ENCODE measurements at places on chromosomes 12 and 14.

- DNase-seq, result no peak
These were observed 48.2 kb downstream of the NELL2 start for GRCh38 chr12:44827832-44828438.

DNA sequence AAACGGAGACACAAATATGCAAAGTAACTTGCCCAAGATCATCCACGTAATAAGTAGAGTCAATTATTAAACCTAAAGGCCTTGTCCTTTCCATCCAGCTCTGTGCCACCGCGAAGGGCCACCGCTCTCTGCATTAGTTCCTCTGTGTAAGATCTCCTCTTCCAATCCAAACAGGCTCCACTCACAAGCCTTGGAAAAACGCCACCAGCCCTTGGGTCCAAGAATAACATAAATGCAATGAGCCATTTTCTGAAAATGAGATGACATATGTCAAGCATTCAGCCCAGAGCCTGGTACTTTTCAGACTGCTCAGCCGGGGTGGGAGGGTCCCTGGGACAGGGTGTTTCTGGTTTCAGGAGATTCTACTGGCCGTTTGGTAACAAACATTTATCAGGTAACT, 30.0 kb downstream of the DGLUCY start:
- no peak for DNase-seq

GRCh38 chr14:54211551-54212308, 185.1 kb upstream of the CDKN3 start:
- no peak for DNase-seq

DNA sequence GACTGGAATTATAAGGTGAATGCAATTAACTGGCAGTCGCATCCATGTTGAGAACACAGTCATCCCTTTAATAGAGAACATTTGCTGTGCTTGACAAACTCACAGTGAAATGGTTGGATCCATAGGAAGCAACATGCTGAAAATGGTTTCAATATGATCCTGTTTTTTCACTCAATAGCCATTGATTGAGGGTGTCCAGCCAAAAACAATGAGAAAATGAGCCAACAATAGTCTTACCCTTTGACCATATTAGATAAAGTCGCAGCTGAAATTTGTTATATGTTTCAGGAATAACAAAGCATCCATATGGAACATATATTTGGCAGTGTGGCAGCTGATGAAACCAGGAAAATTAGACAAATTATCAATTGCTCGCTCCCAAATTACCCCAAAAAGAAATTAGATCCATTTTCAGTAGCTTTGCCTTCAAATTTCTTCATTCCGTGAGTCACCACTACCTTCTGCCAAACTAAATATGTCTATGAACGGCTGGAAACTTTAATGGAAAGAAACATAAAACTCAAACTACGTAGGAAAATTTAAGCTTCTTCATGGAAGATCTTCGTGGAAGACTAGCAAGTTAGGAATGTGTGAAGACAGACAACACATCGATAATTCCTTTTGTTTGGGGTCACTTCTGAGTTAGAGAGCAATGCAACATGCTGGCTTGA, 17.4 kb downstream of the IGF1 start:
- DNase-seq, result no peak

DNA sequence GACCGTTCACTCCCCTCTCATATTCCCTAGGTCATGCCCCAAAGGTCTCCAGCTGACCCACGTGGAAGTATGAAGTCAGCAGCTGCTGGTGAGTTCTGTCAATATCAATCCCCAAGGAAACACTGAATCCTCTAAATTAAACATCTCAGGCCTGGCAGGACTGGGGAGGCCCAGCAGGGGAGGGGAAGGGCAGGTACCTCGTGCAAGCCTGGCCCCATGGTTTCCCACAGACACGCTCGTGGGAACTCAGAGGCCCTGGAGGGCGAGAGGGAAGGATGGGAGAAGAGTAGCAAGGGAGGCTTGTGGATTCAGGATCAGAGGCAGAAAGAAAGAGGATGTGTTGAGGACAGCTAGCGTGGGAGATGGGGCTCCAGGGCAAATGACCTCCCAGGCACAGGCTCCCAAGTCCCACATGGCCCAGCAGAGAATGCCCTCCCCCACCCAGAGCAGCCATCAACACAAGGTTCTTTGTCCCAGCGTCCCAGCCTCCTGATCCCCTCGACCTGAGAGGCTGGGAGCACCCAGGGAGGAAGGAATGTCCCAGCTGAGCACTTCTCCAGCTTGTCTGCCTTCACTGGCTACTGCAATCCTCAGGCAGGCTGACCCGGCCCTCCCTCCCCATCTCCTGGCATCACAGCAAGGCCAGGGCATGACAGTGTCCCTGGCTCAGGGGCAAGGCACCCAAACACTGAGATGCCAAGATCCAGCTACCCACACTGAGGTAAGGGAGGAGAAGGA, 20.1 kb upstream of the RPLP0 start:
- DNase-seq, result no peak

- no peak for DNase-seq
These were observed 77.9 kb downstream of the NINJ2 start for GRCh38 chr12:585062-586061.

DNA sequence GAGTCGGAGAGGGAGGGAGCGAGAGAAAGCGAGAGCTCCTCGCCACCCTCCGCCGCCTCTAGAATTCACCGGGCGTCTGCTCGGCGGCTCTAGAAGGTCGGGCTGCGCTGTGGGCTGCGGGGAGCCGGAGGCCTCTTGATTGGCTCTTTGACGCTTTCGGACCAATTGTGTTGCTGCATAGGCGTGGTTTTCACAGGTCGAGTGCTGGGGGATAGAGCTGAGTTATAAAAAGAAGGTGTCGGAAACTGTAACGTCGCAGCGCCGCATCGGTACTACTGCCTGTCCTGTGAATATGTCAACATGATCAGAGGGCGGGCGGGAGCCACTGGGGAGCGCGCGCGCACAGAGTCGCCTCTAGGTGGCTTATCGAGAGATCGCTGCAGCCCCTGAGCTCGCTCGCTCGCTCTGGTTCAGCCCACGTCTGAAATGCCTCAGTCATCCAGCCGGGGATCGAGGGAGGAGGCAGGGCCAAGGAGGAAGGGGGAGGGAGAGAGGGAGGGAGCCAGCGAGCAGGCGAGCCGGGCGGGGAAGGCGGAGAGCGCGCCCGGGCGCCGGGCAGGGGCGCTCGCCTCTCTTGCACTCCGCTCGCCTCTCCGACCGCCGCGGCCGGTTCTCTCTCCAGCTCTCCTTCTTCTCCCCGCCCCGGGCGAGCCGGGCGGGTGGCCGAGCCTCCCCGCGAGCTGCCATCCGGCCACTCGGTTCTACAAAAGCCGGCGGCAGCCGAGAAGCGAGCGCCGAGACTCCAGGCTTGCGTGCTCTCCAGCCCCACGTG, at the start of gene TBX3:
Gene TBX3, minus strand, starts transcription at position 78 of the 772 bp plus-strand sequence. CDS start 975 bp downstream, outside the sequence.
- DNase-seq, result peak; percentile 81

- no peak for DNase-seq
These were observed 454.3 kb upstream of the LMO3 start for GRCh38 chr12:17060260-17060659.

GRCh38 chr12:23980826-23981225, 31.4 kb upstream of the SOX5 start:
- DNase-seq, result no peak

GRCh38 chr14:92719890-92720323, 28.5 kb downstream of the LGMN start:
- no peak for DNase-seq

DNA sequence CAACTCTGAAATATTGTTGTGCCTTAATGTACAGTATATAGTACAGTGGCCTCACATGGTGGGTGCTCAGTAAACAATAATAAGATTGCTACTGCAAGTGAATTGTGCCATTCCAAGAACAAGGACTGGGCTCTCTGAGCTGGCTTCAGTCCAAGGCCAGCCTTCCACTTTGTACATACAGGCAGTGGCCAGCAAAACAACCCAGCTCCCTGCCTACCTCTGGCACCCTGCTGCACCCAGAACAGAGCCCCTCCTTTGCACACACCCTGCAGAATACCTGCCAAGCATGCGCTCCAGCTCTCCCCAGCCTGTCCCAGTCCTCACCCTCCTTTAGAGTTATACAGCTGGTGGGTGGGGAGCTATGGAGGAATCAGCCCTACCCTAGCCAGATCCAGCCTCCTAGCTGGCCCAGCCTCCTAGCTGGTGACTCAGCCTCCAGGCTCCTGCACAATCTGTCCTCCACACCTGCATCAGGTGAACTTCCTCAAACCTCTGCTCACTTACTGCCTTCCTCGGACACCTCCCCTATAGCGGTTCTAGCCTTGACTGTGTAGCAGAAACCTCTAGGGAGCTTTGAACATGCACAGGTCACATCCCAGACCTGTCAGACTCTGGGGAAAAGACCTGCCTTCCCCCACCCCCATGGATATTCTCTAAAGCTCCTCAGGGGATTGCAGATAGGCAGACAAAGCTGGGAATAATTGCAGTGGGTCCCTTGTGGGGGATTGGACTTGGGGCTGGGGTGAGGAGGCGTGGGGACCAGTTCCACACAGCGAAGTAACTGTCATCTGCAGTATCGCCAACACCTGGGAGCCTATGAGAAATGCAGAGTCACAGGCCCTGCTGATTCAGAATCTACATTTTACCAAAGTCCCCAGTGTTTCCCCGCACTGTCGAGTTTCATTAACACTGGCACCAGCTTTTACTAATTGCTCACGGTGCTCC, 17.9 kb downstream of the ZDHHC22 start:
- no peak for DNase-seq

GRCh38 chr14:28152453-28153044, 614.0 kb upstream of the FOXG1 start:
- DNase-seq, result no peak

Measured in hematopoietic multipotent progenitor cell treated with erythropoietin and hydrocortisone succinate and interleukin-3 and kit ligand, for 4 days (in vitro differentiated cells).